Upper lobe of right lung (tissue), 1 donor: ENCODE measurements at places on chromosomes 11 and 22.

GRCh38 chr22:44729391-44730021, 22.9 kb upstream of the ARHGAP8 start:
- no peak for DNase-seq
- peaks cover 7% of the 10 kb centered on the region for H3K4me1 ChIP-seq
- H3K27ac ChIP-seq, result peak overlapping the region; percentile 70
- no peak overlapping the region for H3K4me3 ChIP-seq
- no peaks in the 10 kb centered on the region for H3K36me3 ChIP-seq

GRCh38 chr11:118129471-118130172, 23.0 kb downstream of the SCN4B start:
- H3K4me3 ChIP-seq, result no peak overlapping the region
- H3K36me3 ChIP-seq, result no peaks in the 10 kb centered on the region
- no peaks in the 10 kb centered on the region for H3K4me1 ChIP-seq
- H3K27me3 ChIP-seq, result no peaks in the 10 kb centered on the region
- DNase-seq, result peak; percentile 45

- H3K4me1 ChIP-seq, result no peaks in the 10 kb centered on the region
- no peaks in the 10 kb centered on the region for H3K27me3 ChIP-seq
- no peak overlapping the region for H3K4me3 ChIP-seq
- DNase-seq, result no peak
Measured at GRCh38 chr11:45451766-45452440, 165.8 kb upstream of the SYT13 start.

DNA sequence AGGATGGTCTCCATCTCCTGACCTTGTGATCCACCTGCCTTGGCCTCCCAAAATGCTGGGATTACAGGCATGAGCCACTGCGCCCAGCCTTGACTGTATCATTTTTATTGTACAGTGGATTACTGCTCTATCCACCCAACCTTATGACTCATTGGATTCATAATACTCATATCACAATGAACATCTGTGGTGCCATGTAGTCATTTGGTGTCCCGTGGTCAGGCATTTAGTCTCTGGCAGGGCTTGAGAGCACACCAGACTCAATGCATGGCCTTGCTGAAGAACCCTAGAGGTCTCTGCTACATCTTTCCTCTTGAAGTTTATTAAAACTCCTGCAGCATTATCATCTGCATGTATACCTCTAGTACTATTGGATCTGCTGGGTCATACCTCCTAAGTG, 98.0 kb upstream of the LDLRAD3 start:
- H3K4me1 ChIP-seq, result no peaks in the 10 kb centered on the region
- DNase-seq, result no peak
- H3K27me3 ChIP-seq, result no peaks in the 10 kb centered on the region
- H3K4me3 ChIP-seq, result no peak overlapping the region

GRCh38 chr22:33065230-33065629, 7.0 kb upstream of the SYN3 start:
- H3K36me3 ChIP-seq, result no peaks in the 10 kb centered on the region
- H3K4me1 ChIP-seq, result no peaks in the 10 kb centered on the region
- peaks cover 18% of the 10 kb centered on the region for H3K27me3 ChIP-seq
- H3K27ac ChIP-seq, result no peak overlapping the region
- H3K4me3 ChIP-seq, result no peak overlapping the region

DNA sequence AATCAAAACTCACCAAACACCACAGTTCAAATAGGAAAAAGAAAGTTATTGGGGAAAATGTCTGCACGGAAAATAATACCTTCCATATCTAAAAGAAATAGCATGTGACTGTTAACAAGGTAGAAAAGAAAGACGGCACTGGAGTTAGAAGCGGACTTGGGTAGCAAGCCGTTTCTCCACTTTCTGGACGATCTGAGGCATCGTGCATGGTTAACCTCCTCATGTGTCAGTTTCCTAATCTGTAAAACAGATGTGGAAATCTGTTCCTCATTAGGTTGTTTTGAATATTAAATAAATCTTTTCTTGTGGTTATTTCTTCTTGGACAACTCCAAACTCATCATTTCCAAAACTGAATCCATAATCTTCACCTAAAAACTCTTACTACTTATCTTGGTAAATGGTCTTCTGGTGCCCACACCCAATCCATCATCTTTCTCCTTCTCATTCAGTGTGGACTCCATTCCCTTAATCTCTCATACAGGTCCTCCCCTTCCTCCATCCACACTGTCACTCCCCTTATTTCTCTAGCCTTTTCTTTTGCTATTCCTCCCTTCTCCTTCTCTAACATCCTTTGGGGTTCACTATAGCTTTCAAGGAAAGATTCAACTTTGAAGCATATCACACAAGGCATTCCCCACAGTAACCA, 53.5 kb downstream of the VSIG10L2 start:
- no peaks in the 10 kb centered on the region for H3K4me1 ChIP-seq
- no peaks in the 10 kb centered on the region for H3K27me3 ChIP-seq
- H3K27ac ChIP-seq, result no peak overlapping the region
- no peak for DNase-seq

GRCh38 chr22:39664485-39665200, 94.1 kb downstream of the CACNA1I start:
- H3K4me1 ChIP-seq, result peaks cover 3% of the 10 kb centered on the region
- DNase-seq, result no peak
- no peak overlapping the region for H3K4me3 ChIP-seq
- H3K36me3 ChIP-seq, result no peaks in the 10 kb centered on the region
